ENCODE measurements at places on chromosomes 5 and 9. TPM values are rescaled to one million over a fixed set of nuclear protein-coding genes. Genes with fewer than 3 reads are reported as not detected.
A peak's percentile ranks its signal among the peaks of the same experiment; 100 is the strongest.

DNA sequence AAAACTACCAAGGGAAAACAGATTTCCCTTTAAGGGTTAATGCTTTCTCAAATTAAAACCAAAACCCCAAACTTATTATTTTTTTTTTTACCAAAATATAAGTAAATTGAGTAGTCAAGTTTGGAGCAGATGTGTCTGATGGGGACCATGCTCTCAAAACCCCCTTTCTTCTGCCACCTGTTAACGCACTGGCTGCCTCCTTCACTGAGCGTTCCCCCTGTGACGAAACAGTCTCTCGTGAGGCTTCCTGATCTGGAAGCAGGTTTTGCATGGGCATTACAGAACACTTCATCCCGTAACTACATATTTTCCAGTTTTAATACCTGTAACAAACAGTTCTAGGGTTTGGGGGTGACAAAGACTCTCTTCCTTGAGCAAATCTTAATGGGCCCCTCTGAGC, 59.4 kb downstream of the ANKH start:
- DNase-seq: no peak
- H3K4me1 ChIP-seq: peaks cover 80% of the 10 kb centered on the region
- no peaks in the 10 kb centered on the region for H3K27me3 ChIP-seq
- no peak overlapping the region for H3K27ac ChIP-seq
- peaks cover 8% of the 10 kb centered on the region for H3K36me3 ChIP-seq

DNA sequence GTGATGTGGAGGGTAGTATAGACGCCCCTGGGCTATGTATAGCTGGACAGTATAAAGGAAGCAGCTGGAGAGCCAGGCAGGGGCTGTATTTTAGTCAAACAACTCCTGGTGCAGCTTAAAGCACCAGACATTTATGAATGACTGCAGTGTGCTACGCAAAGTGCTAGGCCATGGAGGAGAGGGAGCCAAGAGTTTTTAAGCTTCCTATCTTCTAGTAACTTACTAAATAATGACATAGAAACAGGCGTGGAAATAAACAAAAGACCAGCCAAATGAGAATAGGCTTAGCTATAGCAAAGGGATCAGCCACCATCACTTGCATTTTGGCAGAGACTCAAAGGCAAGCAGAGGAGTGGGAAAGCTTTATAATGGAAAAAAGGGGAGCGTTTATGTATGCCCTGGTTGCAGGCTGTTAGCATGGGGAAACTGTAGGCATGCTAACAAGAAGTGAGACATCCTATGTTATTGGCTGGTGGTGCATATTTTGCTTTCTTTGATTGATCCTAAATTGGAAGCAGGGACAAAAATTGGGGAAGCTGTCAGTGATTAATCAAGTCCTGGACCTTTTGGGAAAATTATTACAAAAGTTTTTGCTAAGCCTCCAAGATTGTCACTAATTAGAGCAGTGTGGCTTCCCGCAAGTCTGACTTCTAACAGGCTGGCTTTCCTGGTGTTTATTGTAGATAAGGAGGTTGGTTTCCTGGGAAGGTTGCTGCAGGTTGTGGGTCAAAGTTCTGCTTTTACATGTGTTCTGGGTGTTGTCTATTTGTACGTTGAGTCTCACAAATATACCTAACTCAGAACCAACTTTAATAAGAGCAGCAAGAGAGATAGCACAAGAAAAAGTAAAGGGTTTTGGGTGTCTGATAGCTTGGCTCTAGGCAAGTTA, 46.6 kb downstream of the RAB3C start:
- no peak overlapping the region for H3K27ac ChIP-seq
- H3K27me3 ChIP-seq: no peaks in the 10 kb centered on the region

GRCh38 chr5:113663879-113664541, 150.5 kb downstream of the YTHDC2 start:
- H3K4me3 ChIP-seq: no peak overlapping the region
- H3K4me1 ChIP-seq: no peaks in the 10 kb centered on the region
- DNase-seq: peak; percentile 59
- peaks cover 34% of the 10 kb centered on the region for H3K27me3 ChIP-seq
- no peak overlapping the region for H3K27ac ChIP-seq

GRCh38 chr5:179152941-179153340, 92.8 kb downstream of the ZNF354C start:
- no peaks in the 10 kb centered on the region for H3K4me1 ChIP-seq
- no peak overlapping the region for H3K4me3 ChIP-seq
- no peaks in the 10 kb centered on the region for H3K27me3 ChIP-seq
- H3K27ac ChIP-seq: no peak overlapping the region

DNA sequence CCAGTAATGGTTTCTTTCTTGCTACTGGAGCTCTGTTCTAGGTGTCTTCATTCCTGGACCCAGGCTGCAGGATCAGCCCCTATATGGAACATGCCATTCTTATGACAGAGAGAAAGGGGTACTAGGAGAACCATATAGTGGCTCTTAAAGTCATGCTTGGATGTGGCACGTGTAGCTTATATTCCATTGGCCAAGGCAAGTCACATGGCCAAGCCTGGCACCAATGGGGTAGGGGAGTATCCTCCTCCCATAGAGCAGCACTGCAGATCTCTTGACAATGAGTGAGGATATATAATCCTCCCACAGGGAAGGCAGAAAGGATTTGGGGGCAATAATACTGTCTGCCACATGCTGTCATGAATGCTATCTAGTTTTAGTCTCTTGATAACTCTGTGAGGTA, 193.3 kb downstream of the PALM2AKAP2 start:
- H3K27ac ChIP-seq: no peak overlapping the region
- no peak overlapping the region for H3K4me3 ChIP-seq
- H3K27me3 ChIP-seq: no peaks in the 10 kb centered on the region
- peaks cover 37% of the 10 kb centered on the region for H3K4me1 ChIP-seq
- no peaks in the 10 kb centered on the region for H3K36me3 ChIP-seq

DNA sequence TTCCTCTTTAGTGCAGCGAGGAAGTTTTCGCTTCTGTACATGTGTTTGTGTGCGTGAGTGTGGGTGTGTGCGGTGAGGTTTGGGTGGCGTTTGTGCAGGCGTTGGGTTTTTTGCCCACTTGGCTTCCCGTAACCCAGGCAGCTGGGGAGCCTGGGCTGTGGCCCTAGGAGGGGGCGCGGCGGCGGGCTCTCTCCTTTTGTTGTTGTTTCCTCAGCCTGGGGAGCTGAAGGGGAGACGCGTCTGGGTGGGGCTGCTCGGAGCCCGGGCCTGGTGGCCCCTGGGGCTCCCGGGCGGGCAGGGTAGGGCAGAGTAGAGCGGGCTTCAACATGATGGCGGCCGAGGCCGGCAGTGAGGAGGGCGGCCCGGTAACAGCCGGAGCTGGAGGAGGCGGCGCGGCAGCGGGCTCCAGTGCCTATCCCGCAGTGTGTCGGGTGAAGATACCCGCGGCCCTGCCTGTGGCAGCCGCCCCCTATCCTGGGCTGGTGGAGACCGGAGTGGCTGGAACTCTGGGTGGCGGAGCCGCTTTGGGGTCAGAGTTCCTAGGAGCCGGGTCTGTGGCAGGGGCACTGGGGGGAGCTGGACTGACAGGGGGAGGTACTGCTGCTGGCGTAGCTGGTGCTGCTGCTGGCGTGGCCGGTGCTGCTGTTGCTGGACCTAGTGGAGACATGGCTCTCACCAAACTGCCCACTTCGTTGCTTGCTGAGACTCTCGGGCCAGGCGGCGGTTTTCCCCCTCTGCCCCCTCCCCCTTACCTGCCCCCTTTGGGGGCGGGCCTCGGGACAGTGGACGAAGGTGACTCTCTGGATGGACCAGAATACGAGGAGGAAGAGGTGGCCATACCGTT, 665 bp downstream of the RASA1 start:
- peaks cover 11% of the 10 kb centered on the region for H3K36me3 ChIP-seq
- peaks cover 23% of the 10 kb centered on the region for H3K4me1 ChIP-seq
- H3K4me3 ChIP-seq: peak overlapping the region; percentile 100
- H3K27me3 ChIP-seq: no peaks in the 10 kb centered on the region
- peak; percentile 81 for DNase-seq

- H3K36me3 ChIP-seq: no peaks in the 10 kb centered on the region
- peaks cover 2% of the 10 kb centered on the region for H3K27me3 ChIP-seq
- H3K4me1 ChIP-seq: no peaks in the 10 kb centered on the region
- H3K4me3 ChIP-seq: no peak overlapping the region
These were observed 127.0 kb downstream of the NNT start for GRCh38 chr5:43729846-43730478.

DNA sequence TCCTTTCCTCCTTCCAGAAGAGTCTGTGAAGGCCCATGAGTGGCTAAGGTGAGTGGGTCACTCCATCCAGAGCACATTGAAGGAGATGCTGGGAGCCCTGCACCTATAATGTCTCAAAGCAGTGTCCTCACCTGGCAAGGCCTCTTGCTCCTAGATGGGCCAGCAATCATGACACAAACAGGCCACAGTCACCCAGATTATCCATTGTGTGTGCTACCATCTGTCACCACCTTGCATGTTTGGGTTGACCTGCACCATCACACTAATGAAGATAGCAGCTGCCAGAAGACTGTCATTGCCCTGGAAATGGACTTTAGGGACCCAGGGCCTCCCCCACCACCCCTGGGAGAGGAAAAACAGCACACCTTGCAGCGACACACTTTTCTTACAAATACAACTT, 69.6 kb downstream of the GABBR2 start:
- no peaks in the 10 kb centered on the region for H3K36me3 ChIP-seq
- no peak overlapping the region for H3K4me3 ChIP-seq
- no peak overlapping the region for H3K27ac ChIP-seq
- no peaks in the 10 kb centered on the region for H3K4me1 ChIP-seq

DNA sequence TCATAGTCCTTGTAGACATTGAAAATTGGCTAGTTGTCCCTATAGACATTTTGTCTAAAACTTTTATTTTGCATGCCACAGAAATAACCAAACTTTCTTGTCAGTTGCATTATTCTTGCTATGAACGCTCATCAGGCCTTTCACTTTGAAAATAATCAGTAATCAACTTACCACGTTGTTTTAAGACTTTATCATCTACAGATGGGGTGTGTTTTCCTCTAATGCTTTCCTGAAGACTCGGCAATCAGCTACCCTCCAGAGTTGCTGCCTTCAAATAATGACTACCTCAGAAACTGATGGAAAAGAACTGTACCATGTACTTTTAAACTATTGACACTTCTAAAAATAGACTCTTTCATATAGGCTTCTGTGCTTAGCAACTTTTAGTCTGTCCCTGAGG, 33.5 kb upstream of the HSPB3 start:
- H3K27me3 ChIP-seq: peaks cover 8% of the 10 kb centered on the region
- no peaks in the 10 kb centered on the region for H3K36me3 ChIP-seq
- no peak for DNase-seq
- no peak overlapping the region for H3K27ac ChIP-seq
- no peak overlapping the region for H3K4me3 ChIP-seq

DNA sequence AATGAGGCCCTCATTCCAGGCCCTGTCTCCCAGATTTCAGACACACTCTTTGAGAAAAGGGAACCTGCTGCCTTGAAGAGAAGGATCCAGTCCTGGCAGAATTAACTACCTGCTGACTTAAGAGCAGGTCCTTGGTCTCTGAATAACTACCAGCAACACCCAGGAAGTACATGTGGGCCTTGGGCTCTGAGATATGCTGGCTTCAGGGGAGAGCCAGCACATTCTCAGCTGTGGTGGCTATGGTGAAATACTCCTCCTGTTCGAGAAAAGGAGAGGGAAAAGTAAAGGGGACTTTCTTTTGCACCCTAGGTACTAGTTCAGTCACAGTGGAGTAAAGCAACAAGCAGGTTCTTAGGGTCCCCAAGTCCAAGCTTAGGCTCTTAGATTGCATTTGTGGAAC, 120.0 kb downstream of the HMHB1 start:
- H3K27me3 ChIP-seq: no peaks in the 10 kb centered on the region
- no peaks in the 10 kb centered on the region for H3K4me1 ChIP-seq
- DNase-seq: no peak
- no peak overlapping the region for H3K4me3 ChIP-seq
- no peak overlapping the region for H3K27ac ChIP-seq

IL3 gene
- 0.98 TPM for total RNA-seq
